ENCODE measurements at places on chromosomes 16 and 17. TPM values are rescaled to one million over a fixed set of nuclear protein-coding genes. Genes with fewer than 3 reads are reported as not detected.

- H3K36me3 ChIP-seq = no peaks in the 10 kb centered on the region
- DNase-seq = no peak
- no peaks in the 10 kb centered on the region for H3K4me1 ChIP-seq
- H3K4me3 ChIP-seq = no peak overlapping the region
- H3K27me3 ChIP-seq = no peaks in the 10 kb centered on the region
These were observed 13.5 kb upstream of the ERCC4 start for GRCh38 chr16:13906168-13907089.

- no peaks in the 10 kb centered on the region for H3K36me3 ChIP-seq
- no peak overlapping the region for H3K27ac ChIP-seq
- no peak for DNase-seq
- no peaks in the 10 kb centered on the region for H3K27me3 ChIP-seq
- H3K4me3 ChIP-seq = no peak overlapping the region
- H3K4me1 ChIP-seq = no peaks in the 10 kb centered on the region
These were observed 48.6 kb downstream of the FOXL1 start for GRCh38 chr16:86626966-86627365.

- H3K36me3 ChIP-seq = no peaks in the 10 kb centered on the region
- H3K27ac ChIP-seq = no peak overlapping the region
- H3K27me3 ChIP-seq = no peaks in the 10 kb centered on the region
- no peak overlapping the region for H3K4me3 ChIP-seq
- DNase-seq = no peak
These were observed 48.1 kb downstream of the TBC1D26 start for GRCh38 chr17:15780188-15780587.

The MYO15A gene
- 3.1 TPM for total RNA-seq

GRCh38 chr17:41343029-41343428 is 7.6 kb downstream of the KRT33A start:
- no peaks in the 10 kb centered on the region for H3K4me1 ChIP-seq
- H3K4me3 ChIP-seq = no peak overlapping the region
- H3K36me3 ChIP-seq = no peaks in the 10 kb centered on the region

DNA sequence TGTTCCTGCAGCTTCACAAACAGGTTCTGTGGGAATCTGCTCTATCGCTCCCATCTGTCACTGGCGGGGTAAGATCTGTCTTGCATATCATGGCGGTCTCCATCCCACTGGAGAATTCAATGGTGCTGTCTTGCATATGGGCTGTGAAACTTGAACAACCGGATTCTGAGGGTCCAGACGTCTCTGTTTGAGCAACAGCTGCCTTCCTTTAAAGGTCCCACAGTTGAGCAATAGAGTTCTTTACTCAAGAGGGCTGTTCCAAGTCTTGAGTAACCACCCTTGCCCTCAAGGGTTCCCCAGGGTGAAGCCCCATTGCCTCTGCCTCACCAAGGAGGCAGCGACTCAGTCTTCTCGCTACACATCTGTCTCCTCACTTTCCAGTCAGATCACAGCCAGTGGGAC is 50.8 kb downstream of the ZFHX3 start:
- DNase-seq = peak; percentile 57
- H3K4me3 ChIP-seq = no peak overlapping the region
- no peak overlapping the region for H3K27ac ChIP-seq

The ZNF668 gene
- total RNA-seq = 20.3 TPM

The C17orf107 gene
- total RNA-seq = 0.90 TPM

The FLYWCH2 gene
- 74.1 TPM for total RNA-seq

GRCh38 chr16:89449726-89450335 is 40.5 kb downstream of the ANKRD11 start:
- no peak overlapping the region for H3K27ac ChIP-seq
- H3K4me1 ChIP-seq = no peaks in the 10 kb centered on the region
- no peaks in the 10 kb centered on the region for H3K36me3 ChIP-seq

DNA sequence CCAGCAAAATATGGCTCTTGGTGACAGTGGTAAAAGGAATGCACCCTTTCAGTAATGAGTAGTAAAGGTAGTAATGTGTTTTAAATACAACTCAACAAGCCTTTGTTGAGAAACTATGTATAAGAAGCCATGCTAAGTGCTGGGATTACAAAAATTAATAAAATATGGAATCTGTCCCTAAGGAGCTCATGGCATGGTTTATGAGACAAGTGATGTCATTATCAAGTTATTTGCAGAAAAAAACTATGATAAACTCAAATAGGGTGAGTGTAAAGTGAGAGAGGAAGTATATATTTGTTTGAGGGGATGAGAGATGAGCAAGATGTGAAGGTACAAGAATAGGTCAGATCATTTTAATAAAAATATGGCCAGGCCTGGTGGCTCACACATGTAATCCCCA is 76.9 kb downstream of the NF1 start:
- no peaks in the 10 kb centered on the region for H3K27me3 ChIP-seq
- H3K36me3 ChIP-seq = no peaks in the 10 kb centered on the region
- H3K27ac ChIP-seq = no peak overlapping the region
- no peaks in the 10 kb centered on the region for H3K4me1 ChIP-seq
- H3K4me3 ChIP-seq = no peak overlapping the region

GRCh38 chr17:41773190-41773588 is 13.3 kb downstream of the JUP start:
- H3K27me3 ChIP-seq = no peaks in the 10 kb centered on the region
- H3K27ac ChIP-seq = no peak overlapping the region
- H3K4me1 ChIP-seq = peaks cover 47% of the 10 kb centered on the region
- DNase-seq = no peak
- H3K36me3 ChIP-seq = peaks cover 6% of the 10 kb centered on the region

DNA sequence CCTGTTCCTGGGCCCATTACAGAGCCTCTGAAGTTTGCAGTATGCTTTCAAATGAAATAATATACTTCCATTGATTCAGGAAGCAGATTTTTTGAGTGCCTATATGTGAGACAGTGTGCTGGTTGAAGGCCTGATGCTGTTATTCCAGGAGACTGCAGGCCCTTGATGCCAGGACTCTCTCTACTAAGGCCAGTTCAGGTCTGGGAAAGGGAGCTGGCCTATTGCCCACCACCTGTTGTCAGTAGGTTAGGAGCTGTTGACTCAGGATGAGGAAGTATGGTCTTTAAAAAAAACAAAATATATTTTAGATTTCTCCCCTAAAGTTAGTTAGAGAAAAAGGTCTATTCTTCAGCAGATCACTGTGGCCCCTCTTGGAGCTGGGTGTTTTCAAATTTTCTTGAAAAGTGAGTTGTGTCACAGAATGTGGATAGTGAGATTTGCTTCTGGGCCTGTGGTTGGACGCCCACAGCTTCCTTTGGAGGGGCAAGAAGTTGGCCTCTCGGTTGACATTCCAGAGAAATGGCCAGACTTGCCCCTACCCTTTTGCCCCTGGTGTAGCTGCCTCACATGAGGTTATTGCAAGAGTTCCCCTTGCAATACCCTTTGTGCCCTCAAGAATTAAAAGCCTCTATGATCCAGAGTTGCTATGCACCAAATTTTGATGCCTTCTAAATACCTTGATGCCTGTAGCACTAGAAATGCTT is 7.9 kb downstream of the ESRP2 start:
- H3K27ac ChIP-seq = no peak overlapping the region
- H3K36me3 ChIP-seq = peaks cover 33% of the 10 kb centered on the region
- no peaks in the 10 kb centered on the region for H3K27me3 ChIP-seq

The SLFN11 gene
- 54.8 TPM for total RNA-seq

- DNase-seq = no peak
- H3K36me3 ChIP-seq = no peaks in the 10 kb centered on the region
- H3K27me3 ChIP-seq = no peaks in the 10 kb centered on the region
- no peak overlapping the region for H3K27ac ChIP-seq
- no peak overlapping the region for H3K4me3 ChIP-seq
These were observed 188.0 kb downstream of the SOX9 start for GRCh38 chr17:72308744-72309385.

DNA sequence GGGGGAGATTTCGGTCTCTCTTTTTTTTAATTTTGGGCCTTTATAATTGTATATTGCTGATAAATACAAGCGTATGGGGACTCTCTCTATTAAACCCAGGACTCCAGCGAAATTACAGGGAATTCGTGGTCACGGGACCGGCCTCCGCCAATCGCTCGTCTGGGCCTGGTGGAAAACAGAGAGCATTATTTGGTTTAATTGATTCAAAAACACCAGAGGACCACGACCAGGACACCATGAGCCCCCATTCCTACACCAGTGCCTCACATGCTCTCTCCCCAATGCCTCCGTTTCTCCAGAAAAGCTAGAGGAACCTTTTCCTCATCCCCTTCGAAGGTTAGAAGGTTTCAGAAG is at the start of gene HOXB2:
Gene HOXB2, minus strand, starts transcription at position 88 of the 354 bp plus-strand sequence. CDS start 198 bp downstream, outside the sequence.
- H3K4me3 ChIP-seq = peak within 1 kb of the TSS; percentile 66
- H3K27ac ChIP-seq = peak within 1 kb of the TSS; percentile 91
- H3K36me3 ChIP-seq = no peaks in the 10 kb centered on the region
- DNase-seq = no peak
- no peaks in the 10 kb centered on the region for H3K27me3 ChIP-seq
- H3K4me1 ChIP-seq = peaks cover 32% of the 10 kb centered on the region

The TBC1D3L gene
- 18.8 TPM for total RNA-seq

GRCh38 chr17:42287305-42287976 is 857 bp upstream of the STAT5A start:
- H3K27ac ChIP-seq = peak overlapping the region; percentile 90
- DNase-seq = no peak
- no peaks in the 10 kb centered on the region for H3K27me3 ChIP-seq
- peaks cover 16% of the 10 kb centered on the region for H3K4me1 ChIP-seq
- no peaks in the 10 kb centered on the region for H3K36me3 ChIP-seq

- H3K27ac ChIP-seq = no peak overlapping the region
- no peak for DNase-seq
- H3K4me1 ChIP-seq = no peaks in the 10 kb centered on the region
- no peak overlapping the region for H3K4me3 ChIP-seq
These were observed 2.7 kb downstream of the SULT1A1 start for GRCh38 chr16:28607116-28607623.

The BLMH gene
- total RNA-seq = 18.1 TPM

The CEP295NL gene
- 10.1 TPM for total RNA-seq

The TSNAXIP1 gene
- total RNA-seq = 4.5 TPM

The STAT5B gene
- total RNA-seq = 96.8 TPM

The TLCD3B gene
- not detected for total RNA-seq

DNA sequence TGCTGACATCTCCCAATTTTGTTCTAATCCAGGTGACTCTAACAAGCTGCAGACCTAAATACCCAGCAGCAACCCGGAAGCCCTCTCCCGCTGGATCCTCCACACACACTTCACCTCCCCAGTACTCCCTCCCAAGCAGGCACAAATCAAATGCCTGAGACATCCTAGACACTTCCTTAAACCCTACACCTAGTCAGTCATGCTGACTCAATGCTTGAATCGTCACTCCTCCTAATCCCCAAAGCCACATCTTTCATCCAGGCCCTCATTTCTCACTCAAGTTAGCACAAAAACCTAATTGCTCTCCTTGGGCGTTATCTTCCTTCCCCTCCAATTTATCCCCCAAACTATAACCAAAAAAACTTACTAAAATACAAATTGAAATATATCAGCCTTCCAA is 32.7 kb downstream of the CMC2 start:
- H3K27me3 ChIP-seq = no peaks in the 10 kb centered on the region
- DNase-seq = no peak
- no peak overlapping the region for H3K27ac ChIP-seq

GRCh38 chr17:47633996-47634395 is 15.7 kb upstream of the KPNB1 start:
- H3K4me3 ChIP-seq = no peak overlapping the region
- H3K36me3 ChIP-seq = peaks cover 31% of the 10 kb centered on the region
- DNase-seq = no peak
- H3K27ac ChIP-seq = no peak overlapping the region
- no peaks in the 10 kb centered on the region for H3K4me1 ChIP-seq
- H3K27me3 ChIP-seq = no peaks in the 10 kb centered on the region

The MFSD6L gene
- total RNA-seq = not detected

The ELP5 gene
- 21.9 TPM for total RNA-seq

GRCh38 chr16:2467528-2468232 is 3.4 kb upstream of the NTN3 start:
- peak overlapping the region; percentile 46 for H3K27ac ChIP-seq
- H3K4me1 ChIP-seq = peaks cover 56% of the 10 kb centered on the region
- H3K27me3 ChIP-seq = peaks cover 47% of the 10 kb centered on the region
- no peaks in the 10 kb centered on the region for H3K36me3 ChIP-seq

DNA sequence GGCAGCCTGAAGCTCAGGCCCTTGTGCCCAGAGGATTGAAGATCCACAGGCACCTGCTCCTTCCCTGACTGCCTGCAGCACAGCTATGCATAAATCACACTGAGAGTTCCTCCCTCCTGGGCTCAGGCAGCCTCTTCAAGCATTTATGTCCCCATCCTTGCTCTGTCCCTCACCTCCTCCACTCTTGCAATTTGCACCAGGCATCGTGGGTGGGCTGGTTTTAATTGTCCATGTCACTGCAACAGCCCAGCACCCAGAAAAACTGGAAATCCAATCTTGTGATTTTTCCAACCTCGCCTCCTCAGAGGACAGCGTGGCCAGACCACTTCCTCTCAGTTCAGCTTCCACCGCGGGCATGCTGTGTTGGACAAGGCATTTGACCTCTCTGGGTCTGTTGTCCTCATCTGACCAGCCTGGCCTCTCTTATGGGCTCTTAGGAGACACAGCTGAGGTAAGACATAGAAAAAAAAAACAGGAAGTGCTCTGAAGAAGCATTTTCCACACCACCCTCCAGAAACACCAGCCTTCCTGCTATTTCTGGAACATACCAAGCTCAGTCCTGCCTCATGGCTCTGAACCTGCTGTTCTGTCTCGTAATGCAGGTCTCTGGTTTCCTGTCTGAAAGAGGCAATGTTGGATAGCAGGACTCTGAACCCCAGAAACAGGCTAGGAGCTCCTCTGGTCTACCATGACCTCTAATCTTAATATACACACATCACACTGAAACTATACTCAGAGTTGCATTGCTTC is 8.3 kb downstream of the TMEM114 start:
- H3K27ac ChIP-seq = no peak overlapping the region
- no peaks in the 10 kb centered on the region for H3K27me3 ChIP-seq
- H3K36me3 ChIP-seq = no peaks in the 10 kb centered on the region
- DNase-seq = peak; percentile 18
- no peaks in the 10 kb centered on the region for H3K4me1 ChIP-seq

DNA sequence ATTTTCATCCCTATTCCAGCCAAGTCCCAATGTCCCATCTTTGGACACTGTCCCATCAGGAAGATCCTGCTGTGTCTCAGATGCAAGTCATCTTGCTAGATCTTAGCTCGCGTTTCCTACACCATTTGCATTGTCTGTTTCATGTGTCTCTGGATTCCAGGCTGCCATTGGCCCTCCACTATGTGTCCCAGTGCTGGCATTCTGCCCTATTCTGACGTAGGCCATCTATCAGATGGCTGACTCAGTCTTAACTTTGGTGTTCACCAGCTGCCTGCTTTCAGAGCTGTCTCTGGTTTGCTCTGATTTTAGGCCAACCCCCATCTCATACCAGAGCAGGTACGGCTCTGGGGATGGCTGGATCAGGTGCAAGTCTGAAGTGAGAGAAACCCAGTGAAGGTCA is 300.9 kb upstream of the ASIC2 start:
- H3K27ac ChIP-seq = no peak overlapping the region
- H3K27me3 ChIP-seq = no peaks in the 10 kb centered on the region
- H3K4me1 ChIP-seq = no peaks in the 10 kb centered on the region
- H3K4me3 ChIP-seq = no peak overlapping the region
- no peaks in the 10 kb centered on the region for H3K36me3 ChIP-seq

DNA sequence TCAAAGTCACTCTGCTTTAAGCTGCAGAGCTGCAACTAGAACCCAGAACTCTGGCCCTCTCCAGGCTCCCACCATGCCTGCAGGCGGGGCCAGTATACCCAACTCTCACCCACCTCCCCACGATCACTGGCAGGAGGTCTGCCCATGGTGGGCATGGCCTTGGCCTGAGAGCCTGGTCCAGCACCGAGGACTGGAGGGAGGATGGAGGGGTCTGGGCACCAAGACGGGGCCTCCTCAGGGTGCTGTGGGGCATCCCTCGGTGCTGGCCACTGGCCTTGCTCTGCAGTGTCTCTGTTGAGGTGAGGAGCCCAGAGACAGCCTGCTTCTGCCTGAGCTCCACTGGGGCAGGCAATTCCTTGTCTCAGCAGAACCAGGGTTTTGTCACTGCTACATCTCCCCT is 1.5 kb upstream of the KRT16 start:
- no peak overlapping the region for H3K4me3 ChIP-seq
- H3K4me1 ChIP-seq = peaks cover 3% of the 10 kb centered on the region
- DNase-seq = no peak

Data from tibial nerve (tissue), 4 donors.